Endothelial cell of umbilical vein (primary cell): ENCODE measurements at places on chromosomes 13 and 19.

GRCh38 chr13:32722340-32722739 lies 136.1 kb downstream of the PDS5B start:
- no peak for DNase-seq

GRCh38 chr19:2455851-2456570 lies 748 bp downstream of the LMNB2 start:
- DNase-seq: no peak

DNA sequence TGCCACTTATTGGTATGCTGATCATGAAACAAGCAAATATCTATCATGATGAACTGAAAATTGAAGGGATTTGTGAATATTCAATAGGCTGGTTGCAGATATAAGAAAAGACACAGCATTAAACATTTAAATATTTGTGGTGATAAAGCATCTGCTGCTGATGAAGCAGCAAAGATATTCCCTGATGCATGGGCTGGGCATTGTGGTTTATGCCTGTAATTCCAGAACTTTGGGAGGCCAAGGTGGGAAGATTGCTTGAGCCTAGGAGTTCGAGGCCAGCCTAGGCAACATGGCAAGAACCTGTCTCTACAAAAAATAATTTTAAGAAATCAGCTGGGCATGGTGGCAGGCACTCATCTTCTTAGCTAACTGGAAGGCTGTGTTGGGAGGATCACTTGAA lies 54.5 kb downstream of the GPR180 start:
- no peak for DNase-seq

DNA sequence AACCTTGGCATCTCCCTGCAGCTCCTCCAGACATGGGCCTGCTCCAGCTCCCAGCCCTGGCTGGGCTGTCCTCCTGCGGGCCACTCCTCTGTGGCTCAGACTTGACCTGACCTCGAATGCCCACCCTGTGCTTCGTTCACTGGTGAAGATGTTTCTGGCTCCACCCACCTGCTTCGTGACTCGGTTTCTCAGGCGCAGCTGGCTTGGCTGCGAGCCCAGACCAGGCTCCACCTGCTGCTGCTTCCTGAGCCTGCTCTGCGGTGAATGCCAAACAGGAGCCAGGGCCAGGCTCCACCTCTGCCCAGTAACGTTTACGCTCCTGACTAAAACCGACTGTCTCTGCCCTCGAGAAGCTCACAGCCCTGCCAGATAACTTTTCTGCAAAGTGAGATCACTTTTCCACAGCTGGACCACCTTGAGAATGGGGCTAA lies 8.9 kb upstream of the RSPH6A start:
- DNase-seq: peak; percentile 74

DNA sequence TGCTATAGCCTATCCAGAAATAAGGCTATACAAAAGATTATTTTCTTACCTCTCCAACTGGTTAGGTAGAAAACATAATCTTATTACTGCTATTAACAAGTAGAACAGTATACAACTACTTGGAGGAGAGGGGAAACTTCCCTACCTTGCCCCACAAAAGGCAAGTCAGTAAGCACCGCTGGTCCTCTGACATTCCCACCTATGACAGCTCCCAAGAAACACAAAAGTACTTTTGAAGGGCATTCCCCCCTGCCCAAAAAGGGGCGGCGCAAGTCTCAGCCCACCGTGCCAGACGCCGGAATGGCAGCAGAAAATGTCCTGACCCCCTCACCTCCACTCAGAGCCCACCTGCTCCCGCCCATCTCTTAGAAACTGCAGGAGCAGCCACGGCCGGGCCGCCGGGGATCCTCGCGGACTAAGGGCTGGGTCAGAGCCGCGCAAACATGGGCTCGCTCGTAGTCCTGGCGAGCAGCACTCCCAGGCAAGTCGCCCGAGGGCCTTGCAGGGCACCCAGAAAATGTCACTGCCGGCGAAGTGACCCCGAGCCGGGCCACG lies 437 bp downstream of the SUCLA2 start:
- peak; percentile 40 for DNase-seq

DNA sequence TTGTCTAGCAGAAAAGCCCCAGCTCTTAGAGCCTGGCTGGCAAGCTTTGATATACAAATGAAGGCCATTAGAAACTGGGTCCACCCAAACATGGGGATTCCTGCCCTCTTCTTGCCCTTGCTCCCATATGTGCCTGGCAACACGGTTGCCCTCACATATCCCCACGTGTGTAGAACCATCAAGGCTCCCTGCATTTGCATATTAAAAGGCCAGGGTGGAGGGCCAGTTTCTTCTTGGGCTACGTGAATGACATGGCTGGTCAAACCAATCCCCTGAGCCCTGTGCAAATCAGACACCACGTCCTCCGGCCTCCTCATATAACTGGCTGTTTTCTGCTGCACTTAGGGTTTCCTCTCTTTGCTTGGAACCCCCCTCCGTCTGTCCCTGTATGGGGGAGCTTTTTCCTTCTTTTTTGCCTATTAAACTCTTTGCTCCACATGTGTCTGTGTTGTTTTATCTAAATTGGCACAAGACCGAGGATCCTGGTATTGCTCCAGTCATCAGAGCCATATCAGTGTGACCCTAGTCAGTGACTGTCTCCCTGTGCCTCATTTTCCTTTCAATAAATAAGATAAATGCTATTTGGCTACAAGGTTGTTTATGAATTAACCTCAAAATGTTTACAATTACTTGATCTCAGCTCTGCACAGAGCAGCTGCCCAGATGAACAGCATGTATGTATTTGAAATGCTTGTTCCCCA lies 30.3 kb upstream of the CEACAM1 start:
- DNase-seq: no peak

GRCh38 chr19:30733826-30734550 lies 361.8 kb downstream of the ZNF536 start:
- DNase-seq: no peak

- no peak for DNase-seq
Observed at GRCh38 chr13:44389876-44390275, 16.3 kb downstream of the SERP2 start.

DNA sequence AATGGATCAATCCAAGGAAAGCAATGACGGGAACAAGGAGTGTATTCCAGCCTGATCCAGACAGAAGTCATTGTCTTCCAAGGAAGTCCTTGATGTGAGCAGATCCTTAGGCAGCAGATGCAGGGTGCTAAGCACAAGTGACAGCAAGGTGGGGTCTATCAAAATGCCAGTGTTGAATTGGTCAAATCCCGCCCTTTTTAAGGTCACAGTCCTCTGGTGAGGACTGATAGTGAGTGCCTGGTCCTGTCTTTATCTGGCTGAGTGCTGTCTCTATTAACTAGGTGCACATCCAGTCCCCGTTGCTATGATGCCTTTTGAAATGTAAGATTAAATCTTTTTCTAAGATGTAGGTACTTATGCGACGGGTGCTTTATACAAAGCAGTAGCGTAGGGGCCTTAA lies 1.3 kb upstream of the LAMP1 start:
- DNase-seq: no peak

- no peak for DNase-seq
Observed at GRCh38 chr13:25218019-25218418, 45.9 kb upstream of the AMER2 start.

GRCh38 chr13:90686442-90686841 lies 661.0 kb upstream of the MIR17HG start:
- DNase-seq: no peak

DNA sequence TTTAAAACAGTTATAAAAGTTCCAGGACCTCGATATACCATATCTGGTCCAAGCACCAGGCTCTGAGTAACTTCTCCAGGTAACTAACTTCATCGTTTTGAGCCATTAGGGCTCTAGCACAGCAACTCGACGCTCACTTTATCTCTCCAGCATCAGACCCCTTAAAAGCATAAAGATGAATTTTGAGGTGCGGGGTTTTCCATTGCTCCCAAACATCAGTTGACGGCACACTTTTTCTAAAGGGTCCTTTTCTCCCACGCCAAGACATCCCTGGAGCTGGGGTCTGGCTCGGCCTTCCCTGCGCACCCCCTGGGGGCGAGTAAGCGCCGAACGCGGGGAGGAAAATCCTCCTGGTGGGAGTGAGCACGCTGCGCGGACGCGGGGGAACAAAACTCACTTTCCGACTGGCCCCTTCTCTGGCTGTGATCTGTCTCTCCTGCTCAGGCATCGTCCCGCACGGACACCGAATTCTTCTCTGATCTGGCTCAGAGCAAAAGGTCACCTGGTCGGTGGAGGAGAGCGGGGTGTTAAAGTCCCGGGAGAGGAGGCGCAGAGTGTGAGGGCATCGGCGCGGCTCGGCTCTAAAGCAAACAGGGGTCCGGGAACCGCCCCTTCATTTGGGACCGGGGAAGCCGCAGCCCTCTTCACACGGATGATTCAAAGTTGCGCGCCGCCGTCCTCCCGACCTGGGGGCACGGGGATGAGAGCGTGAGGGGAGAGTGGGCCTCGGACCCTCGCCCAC lies at the start of gene ATP7B:
Gene ATP7B (minus strand): TSS at position 561 of the 742 bp plus-strand sequence. CDS start 113 bp downstream, at position 448.
- peak; percentile 10 for DNase-seq

DNA sequence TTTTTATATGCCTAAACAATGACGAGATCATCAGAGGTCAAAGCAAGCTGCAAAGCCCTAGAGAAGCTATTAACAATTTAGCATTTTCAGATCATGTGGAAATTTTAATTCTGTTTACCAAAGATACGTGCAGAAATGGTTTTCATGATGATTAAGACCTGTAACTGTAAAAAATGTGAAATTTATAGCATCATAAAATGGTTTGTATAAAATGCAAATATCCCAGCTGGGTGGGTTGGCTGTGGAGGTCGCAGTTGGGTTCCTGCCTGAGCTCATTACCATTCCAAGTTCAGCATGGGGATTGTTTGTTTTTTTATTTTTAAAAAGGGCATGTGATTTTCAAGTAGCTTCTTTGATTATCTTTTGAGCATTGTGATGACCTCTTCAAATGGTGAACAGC lies 47.9 kb upstream of the SIAH3 start:
- no peak for DNase-seq

DNA sequence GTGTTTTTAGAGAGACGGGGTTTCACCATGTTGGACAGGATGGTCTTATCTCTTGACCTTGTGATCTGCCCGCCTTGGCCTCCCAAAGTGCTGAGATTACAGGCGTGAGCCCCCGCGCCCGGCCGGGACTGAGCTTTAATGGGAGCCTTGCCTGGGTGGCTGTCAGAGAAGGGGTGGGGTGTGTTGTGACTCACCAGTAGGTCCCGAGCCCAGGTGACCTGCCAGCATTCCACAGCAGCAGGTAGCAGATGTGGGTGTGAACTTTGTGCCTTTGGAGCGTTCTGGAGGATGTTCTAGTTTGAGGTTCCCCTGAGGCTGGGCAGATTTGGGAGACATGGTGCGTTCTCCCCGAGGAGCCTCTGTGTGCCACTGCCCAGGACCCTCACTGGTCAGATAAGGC lies 7.1 kb upstream of the EPN1 start:
- no peak for DNase-seq

DNA sequence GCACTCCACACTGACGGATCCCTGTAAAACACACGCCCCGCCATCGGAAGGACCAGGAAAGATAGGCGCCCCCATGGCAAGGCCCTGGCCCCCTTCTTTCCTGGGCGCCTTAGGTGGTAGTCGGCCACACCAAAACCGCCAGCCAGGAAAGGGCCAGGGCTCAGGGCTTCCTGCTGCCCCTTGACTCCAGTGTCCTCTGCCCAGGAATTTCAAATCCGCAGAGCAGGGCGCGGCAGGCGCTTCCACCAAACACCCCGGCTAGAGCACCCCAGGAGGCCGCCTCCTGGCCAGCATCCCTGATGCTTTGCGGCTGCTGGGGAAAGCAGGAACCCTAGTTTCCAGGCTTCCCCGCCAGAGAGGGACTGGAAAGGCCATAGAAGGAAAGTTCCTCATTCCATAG lies 57.5 kb downstream of the ZNF726 start:
- no peak for DNase-seq

DNA sequence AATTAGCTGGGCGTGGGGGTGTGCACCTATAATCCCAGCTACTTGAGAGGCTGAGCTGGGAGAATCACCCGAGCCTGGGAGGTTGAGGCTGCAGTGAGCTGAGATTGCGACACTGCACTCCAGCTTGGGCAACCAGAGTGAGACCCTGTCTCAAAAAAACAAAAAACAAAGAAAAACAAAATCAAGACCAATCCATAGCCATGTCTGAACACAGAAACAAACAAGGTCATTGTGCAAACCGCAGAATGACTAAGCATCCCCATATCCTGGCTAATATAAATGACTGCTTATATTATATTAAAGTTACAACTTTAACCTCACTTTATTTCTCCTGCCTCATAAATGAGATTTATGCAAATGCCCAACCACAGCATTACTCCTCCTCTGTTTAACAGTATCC lies 2.3 kb upstream of the LYPD3 start:
- DNase-seq: peak; percentile 15

DNA sequence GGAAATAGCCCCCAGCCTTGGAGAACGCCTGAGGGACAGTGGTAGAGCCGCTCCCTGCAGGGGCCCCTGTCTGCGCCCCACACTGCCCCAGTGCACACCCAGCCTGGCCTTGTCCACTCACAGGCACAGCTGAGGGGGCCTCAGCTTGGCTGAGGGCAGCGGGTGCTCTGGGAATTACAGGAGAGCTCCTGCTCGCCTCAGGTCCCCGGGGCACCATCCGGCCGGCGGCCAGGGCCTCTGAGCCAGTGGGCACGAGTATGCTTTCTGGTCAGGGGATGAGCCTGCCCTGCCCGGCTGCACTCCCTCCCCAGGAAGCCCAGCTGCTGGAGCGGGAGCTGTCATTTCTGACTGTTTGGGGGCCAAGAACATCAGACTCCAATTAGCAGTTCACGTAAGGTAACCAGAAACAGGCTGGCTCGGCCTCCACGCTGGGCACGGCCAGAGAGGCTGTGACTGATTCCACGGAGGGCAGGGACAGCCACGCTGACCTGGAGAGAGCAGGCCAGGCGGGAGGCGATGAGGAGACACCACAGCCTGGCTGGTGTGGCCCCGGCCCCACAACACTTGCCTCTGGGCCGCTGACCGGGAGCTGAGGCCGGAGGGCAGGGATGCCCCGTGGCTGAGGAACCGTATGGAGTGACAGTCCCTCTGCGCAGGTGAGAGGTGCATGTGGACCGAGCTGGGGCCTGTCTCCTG lies 15.4 kb downstream of the CEBPG start:
- no peak for DNase-seq
